Lung microvascular endothelial cell (primary cell): ENCODE measurements at places on chromosomes 12 and 14.
A peak's percentile ranks its signal among the peaks of the same experiment; 100 is the strongest.

DNA sequence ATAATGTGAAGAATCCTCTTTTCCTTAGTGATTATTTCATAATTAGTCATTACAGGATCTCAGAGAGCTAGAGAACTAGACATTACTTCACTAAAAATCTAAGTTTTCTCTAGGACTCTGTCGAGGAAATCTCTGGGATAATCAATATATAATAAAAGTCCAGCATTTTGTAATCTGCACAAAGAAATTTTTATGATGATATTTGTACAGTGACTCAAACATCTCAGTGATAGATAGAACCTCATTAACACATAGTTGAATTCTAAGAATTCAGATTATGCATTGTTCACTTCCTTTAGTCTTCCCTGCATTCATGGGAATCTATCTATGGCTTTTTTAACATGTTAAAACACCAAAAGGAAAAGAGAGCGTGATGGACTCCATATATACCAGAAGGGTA is 11.0 kb downstream of the ITPR2 start:
- DNase-seq, result peak; percentile 9

GRCh38 chr12:94806617-94807016 is 156.3 kb upstream of the TMCC3 start:
- no peak for DNase-seq

DNA sequence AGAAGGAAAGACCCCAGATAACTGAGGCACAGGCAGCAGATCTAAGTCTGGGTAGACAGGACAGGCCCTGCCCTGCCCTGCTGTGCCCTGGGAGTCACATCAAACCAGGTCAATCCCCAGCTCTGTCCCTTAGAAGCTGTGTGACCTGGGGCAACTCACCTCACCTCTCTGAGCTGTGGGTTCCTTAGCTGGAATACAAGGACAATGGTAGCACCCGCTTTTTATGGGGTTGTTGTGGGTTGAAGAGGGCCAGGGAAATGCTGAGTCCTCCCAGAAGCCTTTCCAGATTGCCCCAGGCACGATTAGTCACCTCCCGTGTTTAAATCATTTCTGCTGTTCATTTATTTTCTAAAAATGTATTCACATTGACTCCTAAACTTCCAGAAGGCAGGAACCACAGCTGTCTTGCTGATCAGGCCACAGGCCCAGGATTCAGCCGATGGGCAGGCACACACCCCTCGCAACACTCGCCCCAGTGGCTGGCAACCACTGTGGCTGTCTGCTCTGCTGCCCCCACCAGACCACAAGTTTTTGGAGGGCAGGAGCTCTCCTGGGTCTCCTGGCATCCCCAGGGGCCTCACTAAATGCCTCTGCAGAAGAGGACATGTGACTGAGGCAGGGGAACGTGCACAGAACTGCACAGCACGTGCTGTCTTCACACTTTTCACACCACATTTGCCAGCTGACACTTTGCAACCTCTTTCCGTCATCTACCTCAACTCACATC is 3.0 kb downstream of the SELPLG start:
- no peak for DNase-seq

DNA sequence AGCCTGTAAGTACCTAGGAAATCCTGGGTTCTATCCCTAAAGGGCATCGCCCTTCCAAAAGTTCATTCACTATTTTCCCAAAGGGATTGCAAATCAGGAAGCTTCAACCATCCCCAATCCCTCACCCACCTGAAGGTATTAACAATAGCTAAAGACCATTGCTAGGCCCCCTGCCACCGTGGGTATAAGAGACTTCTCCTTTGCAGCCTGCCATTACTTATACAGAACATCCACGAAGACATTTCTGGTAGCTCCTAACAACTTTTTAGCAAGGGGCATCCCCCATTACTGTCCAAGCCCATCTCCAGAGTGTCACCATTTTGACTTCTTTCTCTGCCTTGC is 384 bp upstream of the SMUG1 start:
- no peak for DNase-seq

GRCh38 chr14:98368221-98368620 is 903.8 kb downstream of the BCL11B start:
- no peak for DNase-seq

DNA sequence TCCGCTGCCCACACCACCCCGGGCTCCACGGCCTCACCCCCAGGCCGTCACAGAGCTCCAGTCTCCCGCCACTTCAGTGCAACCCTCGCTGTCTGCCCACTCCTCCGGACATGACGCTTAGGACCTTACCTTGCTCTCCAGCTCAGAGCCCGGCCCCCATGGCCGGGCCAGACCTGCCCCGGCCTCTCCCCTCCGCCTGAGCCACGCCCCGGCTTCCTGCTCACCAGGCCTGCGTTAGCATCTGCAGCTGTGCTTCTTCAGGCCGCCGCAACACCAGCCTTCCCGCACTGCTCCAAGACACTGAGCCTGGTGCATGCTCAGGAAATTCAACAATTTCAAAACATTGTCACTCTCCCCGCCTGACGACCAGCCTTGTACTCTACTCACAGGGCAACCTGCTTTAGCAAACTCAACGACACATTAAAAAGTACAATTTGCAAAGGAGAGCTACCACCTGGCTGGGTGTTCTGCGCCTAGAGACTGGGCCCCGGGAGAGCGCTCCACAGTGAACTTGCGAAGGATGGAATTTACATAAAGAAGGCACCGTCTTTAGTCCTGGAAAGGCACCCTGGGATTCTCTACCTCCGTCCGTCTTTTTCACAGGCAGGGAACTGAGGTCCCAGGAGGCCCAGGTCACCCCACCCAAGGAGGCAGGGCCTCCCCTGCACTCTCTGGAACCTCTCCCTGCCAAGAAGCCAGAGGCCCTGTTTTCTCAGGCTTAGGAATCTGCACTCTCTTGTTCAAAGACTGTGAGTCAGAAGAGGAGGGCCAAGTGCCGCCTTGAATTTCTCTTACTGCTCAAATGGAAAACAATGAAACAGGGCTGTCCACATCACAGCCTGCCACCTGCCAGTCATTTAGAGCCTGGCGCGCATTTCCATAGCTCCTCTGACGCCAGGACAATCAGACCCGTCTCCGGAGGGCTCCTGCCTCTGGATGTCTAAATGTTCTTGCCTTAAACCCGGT is 51.3 kb downstream of the STX2 start:
- no peak for DNase-seq

DNA sequence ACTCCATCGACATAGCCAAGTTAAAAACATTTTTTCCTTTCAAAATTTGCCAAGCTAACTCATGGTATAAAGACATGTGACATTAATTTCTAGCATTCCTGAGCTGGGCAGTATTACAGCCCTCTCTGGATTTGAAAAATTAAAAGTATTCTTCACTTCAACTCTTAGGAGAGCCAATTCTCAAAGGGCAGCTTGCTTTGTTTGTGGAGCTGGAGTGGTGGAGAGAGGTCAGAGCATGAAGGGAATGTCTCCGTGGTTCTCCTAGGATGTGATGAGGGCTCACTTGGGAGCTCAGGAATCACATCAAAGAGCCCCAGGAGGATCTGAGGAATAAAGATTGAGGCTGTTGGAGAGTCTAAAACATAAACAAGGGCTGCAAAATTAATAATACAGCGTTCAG is 46.9 kb upstream of the RGS6 start:
- no peak for DNase-seq

DNA sequence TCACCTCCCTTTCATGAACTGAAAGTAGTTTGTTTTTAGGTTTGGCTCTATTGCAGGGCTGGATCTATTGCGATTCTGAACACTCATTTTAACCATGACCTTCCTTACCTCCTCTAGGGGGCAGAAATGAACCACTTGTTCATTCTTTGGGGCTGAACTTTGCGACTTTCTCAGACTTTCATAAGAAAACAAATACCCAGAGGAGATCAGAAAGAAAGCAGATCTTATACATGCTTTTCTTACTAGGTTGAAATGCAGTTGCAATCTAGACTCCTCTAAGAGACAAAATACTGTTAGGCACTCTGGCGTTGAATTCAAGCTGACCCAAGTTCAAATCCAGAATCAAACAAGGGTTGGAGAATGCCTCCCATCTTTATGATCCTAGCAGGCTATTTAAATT is 32.6 kb upstream of the PLEKHG3 start:
- DNase-seq, result peak; percentile 68

DNA sequence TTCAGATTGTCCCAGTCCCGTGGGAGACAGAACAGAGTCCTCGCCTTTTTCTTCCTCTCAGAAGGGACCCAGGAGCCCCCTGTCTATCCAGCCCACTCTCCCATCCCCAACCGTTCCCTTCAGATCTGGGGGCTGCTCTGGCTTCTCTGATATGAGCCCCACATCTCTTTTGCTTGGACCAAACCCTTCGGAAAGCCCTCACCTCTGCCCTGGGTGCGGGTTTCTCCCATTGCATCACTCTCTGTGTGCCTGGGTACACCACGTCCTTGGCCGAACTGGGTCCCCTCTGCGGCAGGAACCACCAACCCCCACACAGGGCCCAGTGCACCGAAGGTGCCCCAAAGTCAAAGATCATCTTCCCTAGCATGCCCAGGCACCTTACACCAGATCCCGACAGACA is 87.8 kb downstream of the DICER1 start:
- DNase-seq, result no peak

GRCh38 chr12:63294327-63294632 is 143.3 kb upstream of the AVPR1A start:
- DNase-seq, result peak; percentile 97

- DNase-seq, result no peak
Measured at GRCh38 chr12:5335069-5335468, 96.8 kb upstream of the NTF3 start.

DNA sequence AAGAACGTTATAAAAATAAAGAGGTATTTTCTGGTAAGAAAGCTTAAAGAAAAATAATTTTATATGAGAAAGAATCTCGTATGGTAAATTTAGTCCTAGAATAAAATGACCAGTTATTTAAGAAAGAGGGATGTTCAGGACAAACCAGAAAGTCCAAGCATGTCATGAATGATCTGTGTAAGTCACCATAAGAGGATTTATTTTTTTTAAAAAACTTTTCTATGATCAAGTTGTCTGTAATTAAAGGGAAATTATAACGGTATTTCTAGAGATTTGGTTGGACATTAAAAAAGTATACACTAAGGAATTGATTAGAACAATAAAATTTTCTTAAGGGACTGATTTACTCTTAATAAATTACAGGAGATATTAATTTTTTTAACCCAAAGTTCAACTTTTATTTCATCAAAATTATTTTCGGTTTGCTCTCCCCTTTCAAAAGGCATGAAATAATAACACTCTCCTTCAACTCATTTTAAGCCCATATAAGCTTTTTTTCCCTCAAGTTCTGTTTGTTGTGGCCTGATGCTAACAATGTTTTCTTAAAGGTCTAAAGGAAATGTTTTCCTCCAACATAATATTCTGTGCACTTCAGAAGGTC is 49.9 kb upstream of the CPSF6 start:
- DNase-seq, result no peak

DNA sequence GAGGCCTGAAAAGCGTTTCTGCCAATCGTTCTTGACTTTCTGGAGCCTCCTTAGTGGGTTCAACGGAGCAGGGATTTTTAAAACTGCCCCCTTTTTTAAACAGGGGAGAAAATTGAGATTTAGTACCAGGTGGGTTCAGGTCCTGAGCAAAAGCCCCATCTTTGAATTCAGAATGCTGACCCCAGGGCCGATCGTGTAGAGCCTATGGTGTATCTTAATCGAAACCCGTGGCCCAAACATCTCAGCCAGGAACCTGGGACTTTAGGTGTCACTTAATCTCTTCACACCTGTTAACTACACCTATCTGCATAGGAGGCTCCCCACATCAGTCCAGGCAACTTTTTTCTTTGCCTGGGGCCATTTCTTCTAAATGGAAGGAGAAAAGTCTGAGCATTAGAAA is 6.4 kb upstream of the TBX5 start:
- no peak for DNase-seq

DNA sequence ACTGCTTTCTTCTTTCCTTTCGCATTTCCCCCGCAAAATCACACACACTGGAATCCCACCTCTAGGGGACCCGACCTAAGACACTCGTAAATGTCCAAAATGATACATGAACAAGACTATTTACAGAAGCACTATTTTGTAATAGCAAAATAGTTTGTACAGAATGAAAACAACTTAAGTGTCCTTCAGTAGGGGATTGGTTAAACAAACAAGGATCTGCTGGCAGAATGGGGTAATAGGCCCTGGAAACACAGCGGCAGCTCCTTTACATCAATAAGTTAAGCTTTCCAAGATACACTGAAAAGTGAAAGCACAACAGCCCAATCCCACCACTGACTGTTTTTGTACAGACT is 48.8 kb downstream of the LTBP2 start:
- peak; percentile 40 for DNase-seq

DNA sequence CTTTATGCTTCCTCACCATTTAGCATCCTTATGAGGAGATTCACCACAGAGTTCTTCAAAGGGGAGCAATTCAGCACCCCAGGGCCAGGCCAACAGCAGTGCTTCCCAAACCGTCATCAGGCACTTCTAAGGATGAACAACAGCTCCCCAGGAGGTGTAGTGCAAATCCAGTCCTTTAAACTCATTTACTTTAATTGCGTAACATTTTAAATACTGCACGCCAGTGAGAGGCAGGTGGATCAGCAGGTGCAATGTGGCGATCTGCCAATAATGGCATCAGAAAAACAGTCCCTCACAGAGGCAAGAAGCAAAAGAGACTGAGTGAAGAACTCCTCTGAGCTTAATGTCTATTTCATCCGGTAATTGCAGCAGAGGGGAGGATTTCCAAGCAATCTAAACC is 770.9 kb upstream of the FOXG1 start:
- DNase-seq, result no peak

DNA sequence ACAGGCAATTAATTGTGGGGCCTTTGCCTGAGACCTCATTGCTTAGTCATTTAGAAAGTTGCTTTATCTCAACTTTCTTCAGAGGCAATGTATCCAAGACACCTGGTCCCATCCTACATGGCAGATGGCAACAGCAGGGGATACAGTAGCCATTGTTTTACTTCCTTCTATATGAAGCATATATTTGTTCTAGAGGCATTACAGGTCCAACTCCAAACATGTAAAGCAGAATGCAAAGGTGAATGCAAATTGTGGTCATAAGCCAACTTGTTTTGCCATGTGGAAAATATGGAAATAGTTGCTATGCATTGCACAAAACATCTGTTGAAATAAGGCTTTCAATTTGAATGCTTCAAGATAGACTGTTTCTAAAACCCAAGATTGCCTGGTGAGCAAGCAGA is 109.8 kb upstream of the BCAT1 start:
- DNase-seq, result no peak

DNA sequence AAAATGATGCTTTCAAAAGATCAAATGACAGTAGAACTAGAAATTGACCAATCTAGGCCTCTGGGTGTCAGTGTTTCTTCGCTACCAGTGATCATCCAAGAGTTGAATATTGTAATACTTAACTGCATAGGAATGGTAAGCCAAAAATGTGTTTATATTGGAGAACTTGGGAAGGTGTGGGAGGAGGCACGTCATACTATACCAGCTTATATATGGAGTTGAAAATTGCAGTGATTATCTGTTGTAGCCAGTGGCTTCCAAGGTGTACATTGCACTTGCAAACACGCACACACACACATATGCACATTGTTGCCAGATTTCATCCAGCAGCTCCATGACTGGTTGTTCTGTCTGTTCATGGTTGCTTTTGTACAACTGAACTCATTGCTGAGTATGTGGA is 36.1 kb downstream of the EID3 start:
- DNase-seq, result no peak

- no peak for DNase-seq
Measured at GRCh38 chr14:69135133-69135532, 17.8 kb downstream of the DCAF5 start.

- no peak for DNase-seq
Measured at GRCh38 chr14:20295067-20295466, 10.7 kb downstream of the TTC5 start.

GRCh38 chr12:11347810-11348209 is 37.6 kb upstream of the PRB4 start:
- no peak for DNase-seq

- DNase-seq, result no peak
Measured at GRCh38 chr12:94705676-94706075, 55.3 kb upstream of the TMCC3 start.
